ENCODE measurements at places on chromosomes 4 and X.

GRCh38 chr4:25928379-25929297, 14.6 kb downstream of the SMIM20 start:
- no peak for DNase-seq

DNA sequence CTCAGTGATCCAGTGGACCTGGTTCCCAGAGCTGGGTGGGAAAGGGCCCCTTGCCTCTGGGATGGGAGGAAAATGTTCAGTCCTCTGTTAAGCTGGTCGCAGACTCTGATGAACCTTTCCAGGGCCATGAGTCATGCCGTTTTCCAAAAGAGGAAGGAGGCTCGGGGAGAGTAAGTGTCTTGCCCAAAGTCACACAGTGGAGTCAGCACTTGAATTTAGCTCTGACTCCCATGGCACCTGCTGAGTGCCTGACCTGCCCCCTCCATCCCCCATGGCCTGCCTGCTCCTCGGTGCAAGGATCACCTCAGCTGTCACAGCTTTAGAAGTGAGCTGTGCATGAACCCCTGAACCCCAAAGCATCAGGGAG, 14.0 kb upstream of the KIAA0232 start:
- no peak for DNase-seq

DNA sequence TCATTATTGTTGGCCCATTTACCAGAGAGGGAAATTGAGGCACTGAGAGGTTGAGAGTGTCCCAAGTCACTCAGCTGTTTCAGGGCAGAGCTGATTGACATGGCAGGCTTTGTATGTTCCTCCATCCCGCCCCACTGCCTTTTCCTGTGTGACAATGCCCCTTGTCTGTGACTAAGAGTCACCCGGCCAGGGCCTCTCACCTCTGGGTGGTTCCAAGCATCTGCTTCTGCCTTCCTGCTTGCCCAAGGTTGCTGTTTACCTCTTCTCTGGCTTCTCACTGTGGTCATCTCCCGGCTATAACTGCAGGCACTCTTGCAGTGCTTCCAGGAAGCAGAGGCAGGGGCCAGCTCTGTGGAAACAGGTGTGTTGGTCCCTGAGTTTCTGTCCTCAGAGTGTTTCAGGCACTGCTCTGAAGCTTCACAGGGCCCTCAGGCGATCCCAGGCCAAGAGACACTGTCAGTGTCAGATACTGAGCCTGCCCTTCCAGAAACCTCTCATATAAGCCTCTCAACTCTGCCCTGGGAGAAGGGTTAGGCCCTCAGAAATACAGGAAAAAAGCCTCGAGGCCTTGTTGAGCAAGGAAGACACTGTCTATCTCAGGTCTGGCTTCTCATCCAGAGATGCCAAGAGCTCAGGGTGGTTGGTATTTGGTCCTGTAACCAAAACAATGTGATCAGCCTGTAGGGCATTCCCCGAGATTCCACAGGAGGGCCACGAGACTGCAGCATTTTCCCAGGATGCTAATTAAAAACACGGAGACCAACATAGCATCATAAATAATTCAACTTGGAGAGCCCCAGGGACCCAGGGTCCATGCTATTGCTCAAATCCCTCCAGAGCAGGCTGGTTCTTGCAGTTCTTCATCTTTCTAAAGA, 42.0 kb upstream of the PROM1 start:
- no peak for DNase-seq

GRCh38 chr4:56326363-56326762, 60.9 kb downstream of the AASDH start:
- DNase-seq: no peak

- DNase-seq: no peak
Observed at GRCh38 chr4:185269286-185269685, 59.9 kb downstream of the SNX25 start.

GRCh38 chrX:10938365-10938923, 172.7 kb upstream of the HCCS start:
- DNase-seq: no peak

- no peak for DNase-seq
Observed at GRCh38 chr4:7524064-7524682, 89.4 kb upstream of the PSAPL1 start.

DNA sequence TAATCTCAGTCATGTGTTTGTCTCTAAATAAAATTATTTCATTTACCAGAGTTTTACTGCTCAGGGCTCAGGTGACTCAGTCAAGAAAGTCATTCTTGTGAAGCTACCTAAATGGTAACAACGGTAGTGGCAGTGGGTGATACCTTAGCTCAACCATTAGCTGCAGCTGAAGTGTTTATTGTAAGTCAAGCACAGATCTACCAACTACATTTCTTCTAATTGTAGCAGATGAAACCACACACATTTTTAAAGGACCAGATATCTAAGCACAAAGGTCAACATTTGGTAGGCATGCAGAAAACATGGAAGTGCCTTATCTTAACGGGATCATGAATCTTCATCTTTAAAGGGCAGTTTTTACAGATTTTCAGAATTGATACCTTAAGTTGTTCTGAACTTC, 79.1 kb downstream of the FAT4 start:
- DNase-seq: no peak

GRCh38 chrX:2608638-2609430, 82.3 kb upstream of the CD99 start:
- peak; percentile 63 for DNase-seq

DNA sequence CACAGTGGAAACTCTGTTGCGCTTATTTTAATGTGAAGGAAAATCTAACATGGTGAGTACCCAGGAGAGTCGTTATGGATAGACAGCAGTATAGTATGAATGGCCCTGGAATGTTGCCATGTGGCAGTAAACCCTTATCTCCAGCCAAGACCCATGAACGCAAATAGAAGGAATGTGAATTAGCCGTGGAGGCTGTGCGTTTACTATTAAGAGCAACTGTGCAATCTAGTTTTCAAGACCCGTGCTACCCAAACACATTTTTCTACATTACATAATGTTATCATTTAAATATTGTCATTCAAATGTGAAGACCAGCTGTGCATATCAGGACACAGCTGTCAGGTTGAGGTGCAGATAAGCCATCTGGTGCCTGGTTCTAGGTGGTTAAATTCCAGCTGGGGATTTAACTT, 13.3 kb upstream of the AGA start:
- no peak for DNase-seq

GRCh38 chr4:81667539-81667938, 195.8 kb upstream of the RASGEF1B start:
- no peak for DNase-seq

GRCh38 chrX:17464194-17464593, 89.2 kb downstream of the NHS start:
- no peak for DNase-seq

- DNase-seq: no peak
Observed at GRCh38 chrX:45517090-45517973, 316.7 kb upstream of the DIPK2B start.

GRCh38 chr4:185286571-185286970, 77.2 kb downstream of the SNX25 start:
- DNase-seq: no peak

DNA sequence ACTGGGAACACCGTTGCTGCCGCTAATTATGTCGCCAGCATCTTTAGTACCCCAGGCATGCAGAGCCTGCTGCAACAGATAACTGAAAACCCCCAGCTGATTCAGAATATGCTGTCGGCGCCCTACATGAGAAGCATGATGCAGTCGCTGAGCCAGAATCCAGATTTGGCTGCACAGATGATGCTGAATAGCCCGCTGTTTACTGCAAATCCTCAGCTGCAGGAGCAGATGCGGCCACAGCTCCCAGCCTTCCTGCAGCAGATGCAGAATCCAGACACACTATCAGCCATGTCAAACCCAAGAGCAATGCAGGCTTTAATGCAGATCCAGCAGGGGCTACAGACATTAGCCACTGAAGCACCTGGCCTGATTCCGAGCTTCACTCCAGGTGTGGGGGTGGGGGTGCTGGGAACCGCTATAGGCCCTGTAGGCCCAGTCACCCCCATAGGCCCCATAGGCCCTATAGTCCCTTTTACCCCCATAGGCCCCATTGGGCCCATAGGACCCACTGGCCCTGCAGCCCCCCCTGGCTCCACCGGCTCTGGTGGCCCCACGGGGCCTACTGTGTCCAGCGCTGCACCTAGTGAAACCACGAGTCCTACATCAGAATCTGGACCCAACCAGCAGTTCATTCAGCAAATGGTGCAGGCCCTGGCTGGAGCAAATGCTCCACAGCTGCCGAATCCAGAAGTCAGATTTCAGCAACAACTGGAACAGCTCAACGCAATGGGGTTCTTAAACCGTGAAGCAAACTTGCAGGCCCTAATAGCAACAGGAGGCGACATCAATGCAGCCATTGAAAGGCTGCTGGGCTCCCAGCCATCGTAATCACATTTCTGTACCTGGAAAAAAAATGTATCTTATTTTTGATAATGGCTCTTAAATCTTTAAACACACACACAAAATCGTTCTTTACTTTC, 1.8 kb downstream of the UBQLN2 start:
- DNase-seq: no peak

- DNase-seq: no peak
Observed at GRCh38 chr4:106707776-106708463, 328.2 kb downstream of the DKK2 start.

GRCh38 chr4:147863111-147863747, 131.3 kb downstream of the ARHGAP10 start:
- no peak for DNase-seq

- no peak for DNase-seq
Observed at GRCh38 chr4:128688033-128688721, 121.3 kb upstream of the JADE1 start.

DNA sequence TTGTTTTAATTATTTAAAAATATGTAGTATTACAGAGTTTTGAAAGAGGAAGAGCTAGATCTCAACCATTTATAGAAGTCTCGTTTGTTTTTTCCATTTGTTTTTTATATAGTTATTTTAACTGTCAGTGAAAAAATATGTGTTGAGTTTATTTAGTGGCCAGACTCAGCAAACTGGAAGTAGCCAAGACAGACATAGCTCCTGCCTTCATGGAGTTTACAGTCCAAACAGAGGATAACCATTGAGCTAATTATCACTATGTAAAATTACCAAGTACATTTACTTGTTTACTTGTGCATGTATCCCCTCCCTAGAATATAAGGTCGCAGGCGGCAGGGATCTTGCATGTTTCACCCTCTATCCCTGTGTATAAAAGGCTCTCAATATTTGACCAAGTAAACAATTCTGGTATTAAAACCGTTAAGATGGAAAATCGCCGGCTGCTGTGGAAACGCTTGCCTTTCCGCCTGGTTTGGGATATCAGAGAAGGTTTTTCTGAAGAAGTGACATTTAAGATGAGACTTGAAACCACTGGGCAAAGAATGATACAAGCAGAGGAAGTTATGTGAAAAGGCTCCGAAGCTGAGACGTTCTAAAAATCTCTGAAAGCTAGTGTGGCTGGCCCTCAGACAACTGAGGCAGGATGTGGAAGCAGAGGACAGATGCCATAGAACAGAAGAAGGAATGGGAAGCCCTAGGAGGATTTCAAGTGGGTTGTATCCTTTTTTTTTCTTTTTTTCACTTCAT, 1.3 kb upstream of the CCNI start:
- no peak for DNase-seq

DNA sequence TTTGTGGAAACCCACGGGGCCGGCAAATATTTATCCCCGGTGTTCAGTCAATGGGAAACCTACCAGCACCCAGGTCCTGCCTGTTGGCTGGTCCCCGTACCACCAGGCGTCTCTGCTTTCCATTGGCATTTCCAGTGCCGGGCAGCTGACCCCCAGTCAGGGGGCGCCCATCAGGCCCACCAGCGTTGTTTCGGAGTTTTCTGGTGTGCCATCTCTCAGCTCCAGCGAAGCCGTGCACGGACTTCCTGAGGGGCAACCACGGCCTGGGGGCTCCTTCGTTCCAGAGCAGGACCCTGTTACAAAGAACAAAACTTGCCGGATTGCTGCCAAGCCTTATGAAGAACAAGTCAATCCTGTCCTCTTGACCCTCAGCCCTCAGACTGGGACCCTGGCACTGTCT, 32.7 kb downstream of the BCORL1 start:
- no peak for DNase-seq

- no peak for DNase-seq
Observed at GRCh38 chr4:55079451-55080173, 45.8 kb downstream of the KDR start.

- DNase-seq: no peak
Observed at GRCh38 chr4:60223208-60223923, 976.8 kb upstream of the ADGRL3 start.

DNA sequence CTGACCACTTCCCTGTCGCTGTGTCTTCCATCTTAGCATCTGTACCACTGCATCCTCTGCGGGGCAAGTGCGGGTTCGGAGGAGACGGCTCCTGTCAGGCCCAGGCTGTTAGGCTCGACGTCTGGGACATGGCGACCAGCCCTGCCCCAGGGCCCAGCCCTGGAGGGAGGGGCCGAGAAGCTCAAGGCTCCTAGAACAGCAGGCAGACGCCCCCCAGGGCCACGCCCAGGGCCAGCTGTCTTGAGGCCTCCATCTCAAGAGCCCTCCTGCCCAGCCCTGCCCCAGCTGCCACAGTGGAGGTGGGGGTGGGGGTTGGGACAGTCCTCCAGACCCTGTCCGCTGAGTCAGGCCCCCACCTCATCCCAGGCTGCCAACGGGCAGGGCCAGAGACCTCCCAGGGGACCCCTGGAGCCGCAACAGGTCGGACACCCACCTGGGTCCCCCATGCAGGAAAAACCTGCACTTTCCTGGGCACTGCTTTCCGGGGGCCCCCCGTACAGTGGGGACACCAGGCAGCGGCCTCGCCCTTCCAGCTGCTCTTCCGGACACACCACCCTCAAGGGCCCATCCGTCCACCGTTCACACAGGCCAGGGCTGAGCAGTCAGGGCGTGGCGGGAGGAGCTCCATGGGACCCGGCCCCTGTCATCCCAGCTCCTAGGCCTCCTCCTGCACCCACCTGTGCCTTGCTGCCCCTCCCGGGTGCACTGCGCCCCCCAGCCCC, 83.1 kb downstream of the FAM53A start:
- no peak for DNase-seq

- no peak for DNase-seq
Observed at GRCh38 chr4:2823301-2823670, 20.4 kb upstream of the ADD1 start.

DNA sequence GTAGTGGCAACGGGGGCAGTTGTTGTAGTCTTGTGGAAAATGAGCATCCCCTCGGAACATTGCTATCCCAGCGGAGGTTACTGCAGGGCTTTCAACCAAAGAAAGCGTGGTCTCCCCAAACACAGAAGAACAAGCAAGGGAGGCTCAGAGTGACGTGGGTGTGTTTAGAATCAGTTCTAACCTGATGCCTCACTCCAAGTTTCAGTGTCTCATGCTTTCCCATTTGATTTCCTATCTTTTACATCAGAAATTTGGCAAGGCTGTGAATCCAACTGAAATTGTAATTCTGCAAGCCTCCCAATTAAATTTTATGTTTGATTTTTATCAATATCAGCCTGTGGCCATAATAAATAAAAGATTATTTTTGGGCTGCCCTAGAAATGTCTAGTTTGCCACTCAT, 156.1 kb upstream of the LNX1 start:
- DNase-seq: no peak

- DNase-seq: no peak
Observed at GRCh38 chr4:169952236-169953002, 73.8 kb downstream of the MFAP3L start.

DNA sequence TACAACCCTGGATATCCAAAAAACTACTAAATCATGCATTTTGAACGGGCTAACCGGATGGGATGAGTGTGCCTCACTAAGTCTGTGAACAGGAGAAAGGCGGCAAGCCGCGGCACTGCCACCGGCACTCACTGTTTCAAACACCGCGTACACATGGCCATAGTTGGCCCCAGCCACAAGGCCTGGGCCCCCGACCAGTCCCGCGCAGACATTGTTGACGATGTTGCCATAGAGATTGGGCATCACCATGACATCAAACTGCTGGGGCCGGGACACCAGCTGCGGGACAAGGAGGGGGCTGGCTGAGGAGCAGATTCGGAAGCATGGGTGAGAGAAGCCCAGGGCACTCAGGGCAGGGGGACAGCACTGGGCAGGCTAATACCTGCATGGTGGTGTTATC, 5.8 kb downstream of the SRPK3 start:
- no peak for DNase-seq

Data from stimulated activated CD4-positive, alpha-beta T cell treated with anti-CD3 and anti-CD28 coated beads, Interleukin-1b, Interleukin-23, amount 100 ng/mL, for 1 hour (primary cell).